ENCODE measurements at places on chromosomes 11 and 22.

DNA sequence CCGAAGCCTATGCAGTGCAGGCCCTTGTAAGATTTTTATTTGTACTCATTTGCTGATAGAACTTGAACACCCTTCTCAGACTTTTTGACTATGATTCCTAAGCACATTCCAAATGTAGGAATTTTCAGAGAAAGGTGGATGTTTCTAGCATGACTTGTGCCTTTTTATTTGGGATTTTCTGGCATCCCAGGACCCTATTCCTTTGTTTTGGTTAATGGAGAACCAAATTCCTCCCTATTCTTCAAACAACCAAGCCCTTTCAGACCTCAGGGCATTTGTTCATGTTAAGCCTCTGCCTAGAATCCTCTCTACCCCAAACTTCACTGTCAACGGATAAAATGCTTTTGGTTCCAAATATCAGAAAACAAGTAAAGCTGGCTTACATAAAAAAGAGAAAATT is 371.1 kb downstream of the DDX10 start:
- no peak for DNase-seq

DNA sequence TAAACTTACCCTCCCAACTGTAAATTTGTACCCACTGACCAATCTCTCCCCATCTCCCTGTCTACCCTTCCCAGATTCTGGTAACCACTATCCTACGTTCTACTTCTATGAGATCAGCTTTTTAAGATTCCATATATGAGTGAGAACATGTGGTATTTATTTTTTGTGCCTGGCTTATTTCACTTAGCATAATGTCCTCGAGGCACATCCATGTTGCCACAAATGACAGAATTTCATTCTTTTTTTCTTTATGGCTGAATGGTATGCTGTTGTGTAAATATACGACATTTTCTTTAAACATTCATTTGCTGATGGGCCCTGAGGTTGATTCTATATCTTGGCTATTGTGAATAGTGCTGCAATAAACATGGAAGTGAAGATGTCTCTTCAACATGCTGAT is 74.7 kb upstream of the RRM1 start:
- DNase-seq = no peak

- DNase-seq = no peak
Measured at GRCh38 chr11:77401486-77402217, 72.2 kb downstream of the PAK1 start.

DNA sequence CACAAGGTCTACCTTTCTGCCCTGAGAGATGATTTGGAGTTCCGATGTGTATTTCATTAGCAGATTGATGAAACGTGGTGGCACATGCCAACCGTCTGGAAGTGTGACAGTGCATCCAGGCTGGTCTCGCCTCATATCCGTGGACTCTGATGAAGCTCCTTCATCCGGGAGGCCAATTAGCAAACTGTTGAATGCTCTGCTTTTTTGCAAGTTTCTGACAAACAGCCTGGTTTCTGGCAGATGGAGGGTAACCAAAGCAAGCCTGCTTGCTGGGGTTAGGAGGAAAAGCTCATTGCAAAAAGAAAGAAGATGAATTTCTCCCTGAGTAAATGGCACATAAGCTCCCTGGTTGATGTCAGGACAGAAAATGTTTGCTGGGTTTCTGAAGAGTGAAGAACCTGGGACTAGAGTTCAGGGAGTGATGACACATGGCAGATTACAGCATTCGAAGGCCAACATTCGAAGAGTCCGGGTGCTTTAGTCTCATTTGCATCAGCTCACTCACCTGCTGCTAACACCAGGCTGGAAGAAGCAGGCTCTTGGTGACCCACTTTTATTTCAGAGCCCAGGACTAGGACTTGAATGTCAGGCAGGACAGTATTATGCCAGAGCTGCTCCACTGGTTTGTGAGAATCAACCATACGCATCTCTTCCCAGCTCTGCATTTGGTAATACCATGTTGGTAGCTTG is 135.9 kb upstream of the TTC12 start:
- DNase-seq = no peak

DNA sequence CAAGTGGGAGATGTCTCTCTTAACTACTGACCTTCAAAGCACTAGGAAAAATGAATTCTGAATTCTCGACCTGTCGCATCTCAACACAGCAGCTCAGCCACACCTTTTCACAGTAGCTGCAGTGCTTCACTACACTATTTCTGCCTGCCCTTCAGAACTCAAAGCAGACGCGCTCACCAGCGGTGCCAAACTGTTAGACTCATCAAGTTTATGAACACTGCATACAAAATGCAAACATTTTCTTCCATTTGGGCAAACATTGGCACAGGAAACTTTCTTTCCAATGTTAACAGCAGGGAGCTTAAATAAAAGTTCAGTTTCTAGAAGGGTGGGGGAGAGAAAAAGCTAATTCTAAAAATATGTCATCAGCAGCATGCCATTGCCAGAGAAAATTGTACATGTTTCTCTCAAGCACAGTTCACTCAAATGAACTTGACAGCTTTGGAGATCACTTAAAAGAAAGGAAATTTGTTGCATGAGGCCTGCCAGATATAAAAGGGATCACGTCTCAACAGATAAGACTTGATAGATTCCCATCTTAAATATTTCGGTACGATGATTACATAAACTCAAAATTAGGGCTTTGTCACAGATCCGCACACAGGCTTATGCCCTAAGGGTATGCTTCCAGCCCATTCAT is 82.7 kb downstream of the CADM1 start:
- DNase-seq = no peak

DNA sequence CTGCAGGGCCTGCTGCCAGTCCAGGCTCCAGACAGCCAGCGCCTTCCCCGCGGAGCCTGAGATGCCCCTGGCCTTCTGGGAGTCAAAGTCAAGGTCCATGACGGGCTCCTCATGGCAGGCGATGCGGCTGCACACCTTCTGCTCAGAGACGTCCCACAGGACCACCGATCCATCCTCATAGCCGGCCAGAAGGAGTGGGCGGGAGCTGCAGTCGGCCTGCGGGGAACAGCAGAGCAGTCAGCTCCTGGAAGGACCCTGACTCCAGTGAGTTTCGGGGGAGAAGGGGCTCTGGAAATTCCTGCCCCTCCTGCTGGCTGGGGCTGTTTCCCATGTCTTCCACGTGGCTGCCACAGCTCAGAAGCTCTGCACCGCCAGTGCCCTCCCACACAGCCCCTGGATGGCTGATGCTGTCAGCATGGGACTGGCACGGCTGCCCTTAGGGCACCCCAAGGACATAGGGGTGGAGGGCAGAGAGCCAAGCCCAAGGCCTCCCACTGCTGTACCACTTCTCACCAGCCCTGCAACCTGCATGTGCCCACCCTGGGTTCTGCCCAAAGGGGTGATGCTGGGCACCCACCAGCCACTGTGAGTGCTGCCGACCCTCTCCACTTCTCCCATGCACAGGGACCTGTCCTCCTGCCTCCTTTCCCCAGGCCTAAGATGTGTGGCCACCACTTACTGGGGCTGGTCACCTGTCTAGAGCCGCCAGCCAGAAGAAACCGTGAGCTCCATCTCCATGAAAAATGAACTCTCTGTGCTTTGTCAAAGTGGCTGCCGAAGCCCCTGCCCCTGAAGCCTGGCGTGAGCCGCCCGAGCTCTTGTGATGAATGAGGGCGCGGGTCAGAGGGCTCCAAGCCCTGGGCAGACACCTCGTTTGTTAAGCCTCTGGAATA is 41.7 kb downstream of the TBX1 start:
- DNase-seq = no peak

DNA sequence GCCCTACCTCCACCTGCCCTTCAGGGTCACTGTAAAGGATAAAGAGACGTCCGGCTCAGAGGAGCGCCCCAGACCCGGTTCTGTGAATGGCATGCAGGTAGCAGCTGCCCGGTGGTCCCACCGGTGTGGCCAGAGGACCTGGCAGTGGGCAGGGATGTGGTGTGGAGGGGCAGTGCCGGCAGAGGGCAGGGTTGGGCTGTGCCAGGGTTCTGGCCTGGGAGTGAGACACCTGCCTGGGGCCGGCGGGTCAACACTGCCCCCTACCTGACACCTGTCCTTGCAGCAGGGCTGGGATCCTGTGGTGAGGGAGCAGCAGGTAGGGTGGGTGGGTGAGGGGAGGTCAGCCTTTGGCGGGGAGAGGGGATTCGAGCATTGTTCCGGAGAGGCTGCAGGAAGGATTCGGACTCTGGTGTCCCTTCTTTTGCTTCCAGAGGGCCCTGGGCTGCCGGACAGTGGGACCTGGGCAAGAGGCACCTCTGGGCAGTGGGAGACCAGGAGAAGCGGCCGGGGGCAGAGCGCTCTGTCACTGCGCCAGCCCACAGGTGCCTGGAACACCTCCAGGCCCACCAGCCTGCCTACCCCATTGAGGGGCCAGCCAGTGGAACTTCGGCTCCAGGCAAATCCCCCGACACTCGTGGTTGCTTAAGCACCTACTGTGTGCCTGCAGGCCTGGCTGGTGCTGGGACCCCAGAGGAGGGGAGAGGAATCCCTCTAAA is 1.6 kb upstream of the PHLDA2 start:
- DNase-seq = peak; percentile 54

Measured in astrocyte of the spinal cord (primary cell).